ENCODE measurements at places on chromosomes 1 and 21.

DNA sequence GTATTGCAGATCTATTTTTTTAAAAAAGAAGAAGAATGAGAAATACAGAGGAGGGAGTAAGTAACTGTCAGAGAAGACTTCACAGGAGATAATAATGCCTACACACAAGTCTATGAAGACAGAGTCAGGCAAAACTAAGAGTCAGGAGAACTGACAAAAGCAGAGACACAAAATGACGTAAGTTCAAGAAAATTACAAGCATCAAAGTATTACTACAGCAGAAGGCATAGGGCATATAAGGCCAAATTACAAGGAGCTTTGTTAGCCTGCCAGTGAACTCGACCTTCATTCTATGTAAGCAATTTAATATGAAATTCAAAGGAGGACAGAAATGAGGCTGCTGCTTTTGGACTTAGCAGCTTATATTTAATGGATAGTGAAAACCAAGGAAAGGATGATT, 23.7 kb downstream of the FAF1 start:
- no peak for DNase-seq

DNA sequence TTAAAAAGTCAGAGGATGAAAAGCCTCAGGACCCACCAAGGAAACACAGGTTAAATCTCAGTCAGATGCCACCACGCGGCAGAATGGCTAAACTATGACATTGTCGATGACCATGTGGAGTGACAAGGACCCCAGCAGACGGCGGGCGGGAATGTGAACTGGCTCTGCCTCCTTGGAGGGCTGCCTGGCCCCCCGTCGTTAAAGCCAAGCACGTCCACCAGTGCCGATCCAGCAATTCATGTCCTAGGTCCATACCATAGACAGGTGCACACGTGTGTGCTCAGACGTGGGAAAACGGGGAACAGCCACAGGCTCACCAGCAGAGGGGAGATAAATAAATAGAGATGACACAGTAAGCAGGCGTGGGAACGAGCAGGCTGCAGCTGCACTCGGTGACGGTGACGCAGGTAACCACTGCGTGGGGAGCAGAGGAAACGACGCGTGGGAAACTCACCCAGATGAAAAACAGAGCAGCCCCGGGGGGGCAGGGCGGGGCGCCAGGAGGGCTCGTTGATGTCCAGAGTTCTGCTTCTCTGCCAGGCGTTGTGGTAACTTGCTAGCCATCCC, 28.3 kb upstream of the PCBP3 start:
- peak; percentile 88 for DNase-seq

DNA sequence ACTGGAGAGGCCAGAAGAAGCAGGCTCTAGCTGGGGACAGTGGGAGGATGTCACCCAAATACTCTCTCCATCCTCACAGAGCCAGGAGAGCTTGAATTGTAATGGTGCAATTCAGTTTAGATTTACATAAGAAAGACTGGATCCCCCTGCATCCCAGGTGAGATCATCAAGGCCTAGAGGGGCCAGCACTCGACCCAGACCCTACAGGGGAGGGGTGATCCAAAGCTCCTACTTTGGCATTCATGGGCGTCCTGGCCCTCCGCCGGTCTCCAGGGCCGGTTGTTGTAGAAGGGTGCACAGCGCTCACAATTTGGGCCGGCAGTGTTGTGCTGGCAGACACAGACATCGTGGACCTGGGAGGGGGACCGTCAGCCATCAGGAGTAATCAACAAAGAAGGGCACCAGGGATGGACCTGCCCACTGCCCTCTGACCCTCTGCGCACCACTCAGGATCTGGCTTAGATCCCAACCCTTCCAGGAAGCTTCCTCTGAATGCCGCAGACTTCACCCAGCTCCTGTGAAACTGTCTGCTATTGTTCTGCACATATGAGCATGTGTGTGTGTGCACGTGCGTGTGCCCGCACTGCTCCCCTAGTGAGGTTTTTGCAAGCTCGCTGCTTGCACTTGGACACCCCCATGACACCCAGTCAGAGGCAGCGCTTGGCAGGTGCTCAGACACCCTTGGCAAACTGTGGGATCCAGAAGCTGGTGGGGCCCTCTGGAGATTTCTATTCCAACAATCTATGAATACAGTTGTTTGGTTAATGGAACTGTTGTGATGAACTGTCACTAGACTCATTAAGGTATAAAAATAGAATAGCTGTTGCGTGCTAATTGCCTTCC, 21.6 kb downstream of the LAMB3 start:
- DNase-seq = no peak

DNA sequence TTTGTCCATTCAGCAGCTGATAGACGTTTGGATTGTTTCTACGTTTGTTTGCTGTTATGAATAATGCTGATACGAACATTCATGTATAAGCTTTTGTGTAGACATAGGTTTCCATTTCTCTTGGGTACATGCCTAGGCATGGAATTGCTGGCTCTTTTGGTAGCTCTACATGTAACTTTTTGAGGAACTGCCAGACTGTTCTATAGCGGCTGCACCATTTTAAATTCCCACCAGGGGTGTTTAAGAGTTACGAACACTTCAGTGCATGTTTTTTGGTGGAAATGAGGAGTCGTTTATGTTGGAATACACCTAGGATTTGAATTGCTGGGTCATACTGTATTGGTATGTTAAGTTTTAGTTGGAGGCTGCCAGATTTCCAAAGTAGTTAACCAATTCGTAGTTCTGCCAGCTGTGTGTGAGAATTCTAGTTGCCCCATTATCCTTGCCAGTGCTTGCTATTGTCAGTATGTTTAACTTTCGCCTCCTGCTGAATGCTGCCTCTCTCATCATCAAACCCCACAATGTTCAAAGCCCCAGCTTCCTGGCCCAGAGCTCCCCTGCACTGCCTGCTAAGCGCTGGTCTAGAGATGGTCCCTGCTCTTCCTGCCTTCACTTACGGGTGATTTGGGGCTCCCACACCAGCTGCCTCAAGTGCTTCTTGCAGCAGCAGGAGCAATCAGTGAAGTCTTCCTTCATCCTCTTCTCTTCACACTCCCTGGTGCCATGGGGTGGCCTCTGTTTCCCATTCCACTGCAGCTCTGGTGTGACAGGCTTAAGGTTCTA, 81.0 kb downstream of the MAN1C1 start:
- no peak for DNase-seq

DNA sequence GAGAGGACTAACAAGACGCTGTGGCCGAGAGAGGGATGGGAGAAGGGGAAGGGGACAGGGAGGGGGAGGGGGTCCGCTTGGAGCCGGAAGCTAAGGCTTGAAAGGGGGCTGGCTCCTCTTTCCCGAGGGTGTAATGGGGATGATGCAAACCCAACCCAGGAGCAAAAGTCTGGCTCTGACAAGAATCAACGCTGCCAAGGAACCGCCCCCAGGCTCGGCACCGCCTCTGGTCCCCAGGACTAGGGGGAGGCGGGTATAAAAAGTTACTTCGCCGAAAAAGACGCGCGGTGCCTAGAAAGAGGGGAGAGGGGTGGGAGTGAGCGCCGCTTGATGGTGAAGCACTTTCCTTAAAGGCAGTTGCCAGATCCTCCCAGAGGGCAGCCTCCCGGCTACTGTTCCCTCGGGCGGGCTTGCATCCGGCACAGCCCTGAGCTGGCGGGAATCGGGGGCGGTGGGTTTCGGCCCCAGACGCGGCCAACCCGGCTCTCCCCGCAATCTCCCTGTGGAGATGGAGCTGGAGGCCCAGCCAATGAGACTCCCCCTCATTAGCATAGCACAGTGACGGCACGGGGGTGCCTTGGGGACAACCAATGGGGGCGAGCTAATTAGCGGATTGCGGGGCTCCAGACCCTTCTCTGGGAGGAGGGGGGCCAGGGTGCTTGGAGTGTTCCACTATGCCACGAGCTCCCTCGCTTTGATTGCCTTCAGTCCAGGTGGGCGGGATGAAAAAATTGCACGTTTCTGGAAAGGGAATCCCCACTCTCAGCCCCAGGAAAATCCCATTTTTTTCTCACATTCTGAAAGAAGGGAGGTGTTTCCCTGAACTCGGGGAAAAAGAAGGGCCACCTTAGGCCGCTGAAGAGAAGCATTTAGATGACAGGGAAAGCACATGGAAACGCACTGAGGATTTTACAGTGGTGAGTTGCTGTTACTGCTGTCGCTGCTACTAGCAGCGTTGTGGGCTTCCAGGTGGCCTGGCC, at the start of gene KCNT2:
TSS of gene KCNT2 (minus strand) at position 51 of the 980 bp plus-strand sequence. CDS start 131 bp downstream, outside the sequence.
- DNase-seq = no peak
